Putamen (tissue), 1 donor: ENCODE measurements at places on chromosomes 4 and X.

GRCh38 chr4:2902126-2902525, 58.5 kb downstream of the ADD1 start:
- no peak for DNase-seq

DNA sequence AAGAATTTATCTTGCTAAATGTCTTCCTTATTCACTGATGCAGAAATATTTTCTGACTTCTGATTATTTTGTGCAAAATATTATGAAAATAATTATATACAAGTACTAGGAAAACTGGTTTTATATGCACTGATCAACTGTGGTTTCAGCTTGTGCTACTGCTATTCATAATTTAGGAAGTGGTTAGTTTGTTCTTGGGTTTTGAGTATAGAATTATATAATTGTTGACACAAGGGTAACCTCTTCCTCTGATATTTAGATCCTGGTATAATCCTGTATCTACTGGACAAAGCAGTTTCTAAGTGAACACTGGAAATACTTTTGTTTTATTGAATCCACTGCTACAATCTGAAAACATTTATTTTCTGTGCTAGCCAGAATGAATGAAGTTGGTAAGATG, 182.8 kb downstream of the PDGFC start:
- no peak for DNase-seq

DNA sequence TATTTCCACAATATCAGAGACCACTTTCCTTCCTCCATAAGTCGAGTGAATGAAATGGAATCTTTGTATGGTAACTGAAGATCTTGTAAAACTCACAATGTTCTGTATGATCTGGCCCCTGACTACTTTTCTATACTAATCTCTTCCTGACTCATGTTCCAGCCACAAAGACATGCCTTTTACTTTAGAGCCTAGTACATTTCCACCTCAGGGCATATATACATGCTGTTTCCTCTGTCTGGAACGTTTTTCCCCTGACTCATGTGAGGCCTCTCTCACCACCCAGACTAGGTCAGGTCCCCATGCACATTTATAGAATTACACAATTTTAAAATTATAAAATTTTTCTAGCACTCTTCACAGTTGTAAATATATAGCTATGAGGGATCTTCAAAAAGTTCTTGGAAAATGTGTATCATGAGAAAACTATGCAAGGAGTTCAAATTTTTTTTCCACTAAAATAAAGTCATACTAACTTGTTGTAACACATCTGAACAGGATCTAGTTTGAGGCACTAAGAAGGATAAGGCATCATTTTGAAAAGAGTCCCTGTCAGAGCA, 208.8 kb downstream of the SH2D1A start:
- no peak for DNase-seq

DNA sequence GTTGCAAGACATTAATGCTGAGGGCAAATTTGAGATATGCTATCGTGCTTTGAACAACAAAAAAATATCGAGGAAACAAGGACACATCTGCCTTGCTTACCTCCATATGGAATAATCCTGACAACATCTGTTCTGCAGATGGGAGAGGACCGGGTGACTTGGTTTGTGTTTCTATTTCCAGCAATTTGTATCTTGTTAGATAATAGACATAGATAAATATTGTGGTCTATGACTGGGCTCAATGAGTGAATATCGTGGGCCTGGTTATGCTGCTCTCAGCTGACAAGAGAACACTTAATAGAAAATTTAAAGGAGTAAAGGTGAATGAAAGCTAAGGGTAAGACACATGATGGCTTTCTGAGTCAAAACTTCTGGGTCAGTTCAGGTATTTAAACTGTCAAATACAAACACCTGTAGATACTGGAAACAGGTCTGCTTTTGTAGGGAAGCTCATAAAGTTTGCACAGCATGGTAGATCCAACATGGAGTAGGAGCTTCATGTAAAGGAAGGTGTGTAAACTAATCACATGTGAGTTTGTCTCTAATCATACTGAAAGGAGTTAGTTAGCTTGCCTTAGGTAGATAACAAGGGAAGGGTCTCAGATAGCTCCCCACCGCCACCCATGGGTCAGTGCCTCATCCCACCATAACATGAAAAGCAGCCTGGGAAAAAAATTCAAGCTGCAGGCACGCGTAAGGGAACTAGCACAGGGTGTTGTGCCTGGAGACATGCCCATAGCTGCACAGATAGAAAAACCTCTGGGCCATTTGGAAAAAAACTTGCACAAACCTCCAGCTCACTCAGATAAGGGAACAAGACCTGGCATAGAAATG, 904.1 kb upstream of the EPHA5 start:
- no peak for DNase-seq

DNA sequence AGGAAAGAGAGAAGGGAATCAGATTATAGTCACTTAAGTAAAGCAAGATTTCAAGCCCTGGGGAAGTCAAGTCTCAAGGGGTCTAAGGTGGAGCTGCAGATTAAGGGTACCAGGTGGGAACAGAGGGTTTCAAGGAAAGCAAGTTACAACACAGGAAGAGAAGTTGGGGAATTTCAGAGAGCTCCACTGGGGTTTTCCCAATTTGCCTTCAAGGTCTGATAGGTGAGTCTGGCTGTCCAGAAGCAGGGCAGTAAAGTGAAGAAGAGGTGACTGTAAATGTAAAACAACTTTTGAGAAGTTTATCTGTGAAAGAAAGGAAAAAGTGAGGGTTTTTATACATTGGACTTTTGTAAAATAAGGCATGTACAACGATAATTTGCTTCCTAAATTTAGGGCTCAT, 37.1 kb upstream of the TRPC3 start:
- DNase-seq, result no peak

- no peak for DNase-seq
These were observed 3.3 kb upstream of the PORCN start for GRCh38 chrX:48505481-48505880.

- DNase-seq, result no peak
These were observed 23.4 kb upstream of the CFAP299 start for GRCh38 chr4:80312124-80312523.

DNA sequence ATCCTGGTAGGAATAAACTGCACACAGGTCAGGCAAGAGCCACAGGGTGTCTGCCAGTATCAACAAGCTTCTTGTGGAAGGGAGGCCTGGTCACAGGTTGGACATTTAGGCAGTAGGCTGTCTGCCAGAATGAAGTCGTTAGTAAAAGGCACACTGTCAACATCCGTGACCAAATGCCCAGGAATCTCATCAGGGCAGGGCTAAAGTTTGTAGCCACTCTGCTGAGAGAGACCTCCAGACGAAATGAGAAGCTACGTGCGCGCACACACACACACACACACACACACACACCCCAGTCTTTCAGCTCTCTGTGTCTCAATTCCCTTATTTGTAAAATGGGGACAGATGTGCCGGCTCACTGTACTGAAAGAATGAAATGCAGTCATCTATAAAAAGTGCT, 408.7 kb upstream of the ZFP42 start:
- DNase-seq, result no peak

- DNase-seq, result no peak
These were observed 28.9 kb downstream of the MAOB start for GRCh38 chrX:43853225-43853828.

GRCh38 chr4:83618991-83619645, 83.2 kb downstream of the GPAT3 start:
- DNase-seq, result peak; percentile 8
